ENCODE measurements at places on chromosomes 2 and 18. TPM values are rescaled to one million over a fixed set of nuclear protein-coding genes. Genes with fewer than 3 reads are reported as not detected.

DNA sequence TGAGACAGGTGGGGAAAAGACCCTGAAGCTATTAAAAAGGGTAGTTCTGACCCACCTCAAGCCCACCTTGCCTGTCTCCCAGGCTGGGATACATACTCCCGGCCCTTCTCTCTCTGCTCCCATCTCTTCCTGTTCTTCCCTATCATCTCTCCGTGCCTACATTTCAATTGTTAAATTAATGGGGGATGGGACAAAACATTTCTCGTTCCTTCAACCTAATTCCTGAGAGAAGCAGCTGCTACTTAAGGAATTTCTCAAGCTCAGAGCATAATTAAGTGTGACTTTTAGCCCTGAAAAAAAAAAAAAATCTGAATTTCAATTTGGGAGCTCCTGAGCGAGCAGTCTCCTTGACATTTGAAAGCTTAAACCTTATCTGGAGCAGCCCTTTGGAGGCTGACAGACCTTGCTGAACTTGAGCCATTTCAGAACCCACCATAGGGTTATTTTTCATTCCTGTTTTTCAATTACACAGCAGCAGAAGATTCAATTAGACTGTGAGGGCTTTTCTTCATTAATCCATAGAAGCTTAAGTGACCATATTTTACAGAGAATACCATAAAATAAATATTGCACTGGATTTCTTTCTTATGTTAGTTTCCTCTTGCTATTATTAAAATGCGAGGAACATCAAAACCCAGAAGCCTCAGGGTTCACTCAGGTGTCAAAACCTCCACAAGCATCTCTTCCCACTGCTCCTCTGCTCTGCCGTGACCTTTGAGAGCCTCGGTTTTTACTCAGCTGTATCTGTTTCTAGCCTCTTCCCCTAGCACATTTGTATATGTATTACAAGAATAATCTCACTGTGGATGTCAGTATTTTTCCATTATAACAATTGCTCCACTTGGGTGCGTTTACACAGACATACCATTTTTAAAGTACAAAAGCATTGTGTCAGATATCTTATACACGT is 125.7 kb downstream of the B3GNT2 start:
- DNase-seq = no peak

DNA sequence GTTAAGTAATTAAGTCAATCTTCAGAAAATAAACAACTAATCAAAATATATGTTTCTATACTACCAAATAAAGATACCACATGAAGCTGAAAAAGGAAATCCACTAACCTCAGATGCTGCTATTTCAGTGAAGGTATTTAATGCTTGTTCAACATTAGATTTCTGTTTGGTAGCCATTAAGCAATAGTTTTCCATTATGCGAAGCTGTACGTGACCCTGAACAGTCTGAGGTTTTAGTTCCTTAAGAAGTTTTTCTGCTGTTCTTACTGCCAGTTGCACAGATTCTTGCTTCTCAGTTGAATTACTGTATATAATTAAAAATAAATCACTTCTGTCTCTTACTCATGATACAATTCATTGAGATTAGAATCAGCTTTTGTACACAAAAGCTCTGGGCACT is 65.4 kb downstream of the TTC21B start:
- no peak for DNase-seq

Gene NCKAP1
- 142 TPM for total RNA-seq

- no peak for DNase-seq
These were observed 427.7 kb downstream of the METTL4 start for GRCh38 chr18:2143636-2144035.

DNA sequence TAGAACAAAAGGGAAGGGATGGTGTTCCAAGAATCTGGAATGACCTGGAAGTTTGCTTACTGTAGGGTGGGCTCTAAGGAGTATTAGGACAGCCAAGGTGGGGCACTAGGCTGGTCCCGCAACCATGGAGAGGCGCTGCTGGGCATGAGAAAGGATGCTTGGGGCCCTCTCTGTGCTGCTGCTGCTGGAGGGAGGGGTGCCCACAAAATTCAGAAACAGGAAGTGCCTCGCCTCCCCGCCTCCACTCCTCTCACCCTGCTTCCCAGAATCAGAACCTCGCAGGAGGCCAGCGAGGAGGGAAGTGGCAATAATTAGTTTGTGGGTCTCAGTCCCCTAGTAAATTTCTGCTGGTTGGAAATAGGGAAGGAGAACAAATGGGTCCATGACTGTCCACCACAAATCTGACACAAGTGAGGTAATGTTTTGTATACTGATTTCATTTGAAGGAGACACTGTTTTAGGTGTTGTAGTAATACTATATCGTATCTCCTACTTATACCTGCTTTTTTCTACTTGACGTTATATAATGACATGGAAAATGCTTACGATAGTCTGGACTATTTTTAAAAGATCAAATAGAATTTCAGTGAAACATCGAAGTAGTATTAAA is 7.9 kb upstream of the PDCL3 start:
- DNase-seq = no peak

DNA sequence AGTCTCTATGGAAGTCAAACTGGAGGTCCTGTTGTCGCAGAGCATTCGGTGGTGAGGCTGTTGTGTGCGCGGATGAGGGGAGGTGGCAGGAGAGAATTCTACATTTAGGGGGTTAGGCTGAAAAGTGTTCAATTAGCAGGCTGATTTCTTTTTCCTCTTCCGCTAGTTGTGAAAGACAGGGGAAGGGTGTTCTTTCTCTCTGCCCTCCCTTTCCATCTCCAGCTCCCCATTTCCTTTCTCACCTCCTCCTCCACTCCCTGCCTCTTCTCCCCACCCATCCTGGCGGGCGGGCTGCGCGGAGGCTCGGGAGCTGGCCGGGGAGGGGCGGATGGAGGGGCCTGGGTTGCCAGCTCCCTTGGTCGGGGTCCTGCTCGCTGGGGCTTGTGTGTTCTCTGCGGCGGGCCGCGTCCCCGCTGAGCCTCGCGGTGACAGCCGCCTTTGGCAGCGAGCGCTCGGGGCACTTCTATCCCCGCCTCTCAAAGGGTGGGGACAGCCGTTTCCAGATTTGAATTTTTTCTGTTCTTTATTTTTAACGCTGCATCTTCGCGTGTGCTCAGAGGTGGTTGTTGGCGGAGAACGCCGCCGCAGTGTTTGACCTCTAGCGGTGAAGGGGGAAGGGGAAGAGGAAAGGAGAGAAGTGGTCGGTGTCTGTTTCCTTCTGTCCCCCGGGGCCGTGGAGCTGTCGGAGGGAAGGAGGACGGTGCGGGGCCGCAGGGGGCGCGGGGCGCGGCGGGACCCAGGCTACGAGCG is 3.6 kb downstream of the SOX11 start:
- no peak for DNase-seq

Gene ABHD3
- total RNA-seq = 3.7 TPM

Gene FBXO36
- total RNA-seq = 0.58 TPM

Gene CYRIA
- 4.1 TPM for total RNA-seq

Gene MAP3K20
- total RNA-seq = 466 TPM

DNA sequence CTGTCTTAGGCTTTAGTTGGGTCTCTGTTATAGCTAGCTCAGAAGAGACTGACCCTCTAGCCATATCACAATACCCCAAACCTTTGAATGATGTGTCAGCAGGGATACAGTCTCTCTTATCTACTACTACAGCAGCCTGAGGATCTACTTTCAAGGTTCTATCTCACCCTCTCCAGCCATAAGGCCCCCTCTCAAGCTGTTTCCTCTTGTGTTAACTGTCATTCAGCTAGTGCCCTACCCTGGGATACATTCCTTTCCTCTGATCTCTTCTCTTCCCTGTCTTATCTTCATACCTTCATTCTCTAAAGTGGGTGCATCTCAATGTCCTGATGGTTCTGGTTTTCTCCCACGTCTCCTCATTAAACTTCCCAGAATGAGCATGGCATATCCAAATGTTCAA is 434.7 kb downstream of the NRXN1 start:
- DNase-seq = no peak

Gene AKAIN1
- total RNA-seq = not detected

DNA sequence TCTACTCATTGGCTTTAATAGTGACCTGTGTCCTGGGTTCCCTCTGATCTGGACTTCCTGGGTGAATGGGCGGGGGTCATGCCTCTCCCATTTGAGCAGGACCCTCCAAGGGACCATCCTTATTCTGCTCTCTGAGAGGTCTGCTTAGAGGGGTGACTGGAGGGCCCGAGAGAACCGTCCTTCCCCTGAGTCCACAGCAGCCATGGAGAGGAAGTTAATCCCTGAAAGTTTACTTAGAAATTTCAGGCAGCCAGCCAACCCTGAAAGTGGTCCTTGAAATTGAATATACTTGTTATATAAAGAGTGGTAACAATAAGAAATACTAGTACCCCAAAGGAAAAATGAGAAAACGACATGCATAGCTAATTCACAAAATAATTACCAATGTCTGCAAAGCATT is 226.1 kb downstream of the DYSF start:
- DNase-seq = no peak

GRCh38 chr2:15943378-15944280 is 3.3 kb downstream of the MYCN start:
- peak; percentile 38 for DNase-seq

DNA sequence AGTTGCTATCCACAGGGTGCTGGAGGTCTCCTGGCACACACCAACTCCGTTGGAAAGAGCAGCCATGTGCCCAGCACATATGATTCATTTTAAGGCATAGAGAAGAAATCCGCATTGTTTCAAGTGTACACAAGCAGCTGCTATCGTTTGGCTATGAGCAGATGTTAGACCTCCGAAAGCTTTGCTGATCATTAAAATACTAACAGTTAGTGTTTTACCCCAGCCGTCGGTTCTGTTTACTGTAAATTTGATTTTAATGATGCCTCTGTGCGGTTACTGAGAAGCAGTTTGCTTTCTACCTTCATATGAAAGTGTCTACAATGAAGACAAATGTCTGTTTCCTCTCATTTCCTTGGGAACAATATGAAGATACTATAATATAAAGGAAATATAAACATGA is 154.9 kb downstream of the PTGR3 start:
- DNase-seq = no peak

DNA sequence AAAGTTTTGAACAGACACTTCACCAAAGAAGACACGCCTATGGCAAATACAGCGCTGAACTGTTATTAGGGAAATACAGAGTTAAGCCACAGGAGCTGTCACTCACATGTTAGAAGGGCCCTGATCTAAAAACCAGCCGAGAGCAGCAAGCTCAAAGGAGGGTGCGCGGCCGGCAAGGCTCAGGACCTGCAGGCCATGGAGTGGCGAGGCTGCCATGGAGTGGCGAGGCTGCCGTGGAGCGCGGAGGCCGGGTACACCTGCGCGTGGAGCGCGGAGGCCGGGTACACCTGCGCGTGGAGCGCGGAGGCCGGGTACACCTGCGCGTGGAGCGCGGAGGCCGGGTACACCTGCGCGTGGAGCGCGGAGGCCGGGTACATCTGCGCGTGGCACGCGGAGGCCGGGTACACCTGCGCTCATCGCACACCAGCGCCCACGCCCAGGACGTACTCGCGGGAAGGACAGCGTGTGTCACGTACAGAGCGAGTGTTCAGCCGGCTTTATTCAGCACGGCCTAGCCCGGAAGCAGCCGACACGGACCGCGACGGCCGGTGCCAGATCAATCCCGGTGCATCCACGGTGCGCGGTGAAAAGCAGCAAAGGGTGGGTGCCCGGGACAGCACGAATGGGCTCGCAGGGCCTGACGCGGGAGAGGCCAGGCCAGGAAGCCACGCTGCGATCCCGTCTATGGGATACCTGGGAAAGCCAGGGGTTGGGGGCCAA is 68.8 kb downstream of the SLC66A2 start:
- no peak for DNase-seq
